BJ (cell line): ENCODE measurements at places on chromosomes 7 and 10.

DNA sequence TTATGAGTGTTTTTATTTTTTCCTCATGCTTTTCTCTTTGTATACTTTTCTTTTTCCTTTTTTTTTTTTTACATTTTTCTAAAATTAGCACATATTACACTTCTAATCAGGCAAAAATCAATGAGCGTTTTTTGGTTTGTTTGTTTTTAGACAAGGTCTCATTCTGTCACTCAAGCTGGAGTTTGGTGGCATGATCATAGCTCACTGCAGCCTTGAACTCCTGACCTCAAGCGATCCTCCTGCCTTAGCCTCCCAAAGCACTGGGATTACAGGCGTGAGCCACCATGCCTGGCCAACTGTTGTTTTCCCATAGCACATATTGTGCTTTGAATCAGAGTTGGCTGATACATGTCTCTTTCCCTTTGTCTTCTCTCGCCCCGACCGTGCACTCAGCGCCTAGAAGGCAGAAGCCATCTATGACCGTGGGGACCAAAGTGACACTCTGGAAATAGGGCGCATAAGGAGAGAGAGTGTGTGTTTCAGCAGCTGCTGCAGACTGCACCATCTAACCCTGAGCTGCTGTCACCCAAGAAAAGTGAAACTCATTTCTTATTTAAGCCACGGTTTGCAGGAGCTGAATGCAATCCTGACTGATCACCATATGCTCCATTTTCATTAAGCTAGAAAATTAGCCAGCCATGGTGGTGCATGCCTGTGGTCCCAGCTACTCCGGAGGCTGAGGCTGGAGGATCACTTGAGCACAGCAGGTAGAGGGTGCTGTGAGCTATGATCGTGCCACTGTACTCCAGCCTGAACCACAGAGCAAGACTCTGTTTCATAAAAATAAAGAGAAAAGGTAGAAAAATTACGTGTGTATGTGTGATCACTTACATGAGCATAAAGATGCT is 41.4 kb upstream of the GTF2I start:
- DNase-seq = no peak

GRCh38 chr7:68166525-68166924 is 1169.9 kb downstream of the TYW1 start:
- no peak for DNase-seq

DNA sequence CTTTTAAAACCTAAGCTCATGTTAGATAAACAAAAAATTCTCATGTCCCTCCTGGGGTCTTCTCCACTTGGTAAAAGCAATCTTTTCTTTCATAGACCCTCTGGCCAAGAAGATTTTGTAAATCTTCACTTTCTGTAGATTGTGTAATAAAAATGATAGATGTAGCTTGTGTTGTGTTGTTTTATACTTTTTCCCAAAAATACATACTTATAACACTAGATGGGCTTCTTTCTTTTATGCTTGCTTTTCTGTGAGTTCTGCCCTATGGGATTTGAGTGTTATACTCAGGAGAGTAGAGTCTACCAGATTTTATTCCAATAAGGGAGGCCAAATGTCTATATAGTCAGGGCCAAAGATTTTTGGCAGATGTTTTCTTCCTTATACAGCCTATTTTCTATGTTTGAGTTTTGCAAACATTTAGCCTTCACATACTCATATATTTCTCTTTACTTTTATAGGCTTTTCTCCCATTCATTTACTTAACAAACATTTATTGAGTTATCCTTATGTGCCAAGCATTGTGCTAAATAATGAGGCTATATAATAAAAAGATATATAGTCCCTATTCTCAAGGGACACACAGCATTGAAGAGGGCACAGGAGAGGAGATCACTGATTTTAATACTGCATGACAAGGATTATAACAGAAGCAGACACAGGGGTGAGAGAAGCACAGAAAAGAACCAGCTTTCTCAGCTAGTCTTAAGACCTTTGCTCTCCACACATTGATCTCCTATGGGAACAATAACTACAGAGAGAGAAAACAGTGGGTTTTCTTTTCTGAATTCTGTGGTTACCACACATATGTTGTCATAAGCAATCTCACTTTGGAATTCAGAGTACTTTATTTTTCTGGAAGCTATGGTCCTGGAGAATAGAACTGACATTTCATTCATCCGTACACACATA is 58.0 kb upstream of the PNLIP start:
- DNase-seq = no peak

GRCh38 chr10:108850138-108850854 is 1073.0 kb downstream of the XPNPEP1 start:
- no peak for DNase-seq

DNA sequence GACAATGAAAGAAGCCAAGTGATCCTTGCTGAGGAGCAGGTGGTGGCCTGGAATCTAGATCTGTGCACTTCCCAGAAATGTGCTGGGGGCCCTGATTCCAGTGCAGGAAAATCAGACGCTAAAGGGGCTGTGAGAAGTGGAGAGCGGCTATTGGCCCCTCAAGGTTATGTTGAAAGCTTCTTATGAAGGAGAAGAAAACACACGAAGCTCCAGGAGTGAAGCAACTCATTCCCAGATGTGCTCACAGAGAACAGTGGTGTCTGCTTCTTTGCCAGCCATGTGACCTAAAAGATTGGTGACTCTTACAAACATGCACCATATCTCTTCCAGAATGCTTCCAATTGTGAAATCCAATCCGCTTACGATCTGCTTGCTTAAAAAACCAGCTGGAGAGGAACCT is 679.3 kb upstream of the IGFBP3 start:
- peak; percentile 41 for DNase-seq

GRCh38 chr7:45162311-45162845 is 4.8 kb downstream of the RAMP3 start:
- no peak for DNase-seq

- no peak for DNase-seq
Observed at GRCh38 chr7:141436575-141437075, 114.6 kb upstream of the AGK start.

DNA sequence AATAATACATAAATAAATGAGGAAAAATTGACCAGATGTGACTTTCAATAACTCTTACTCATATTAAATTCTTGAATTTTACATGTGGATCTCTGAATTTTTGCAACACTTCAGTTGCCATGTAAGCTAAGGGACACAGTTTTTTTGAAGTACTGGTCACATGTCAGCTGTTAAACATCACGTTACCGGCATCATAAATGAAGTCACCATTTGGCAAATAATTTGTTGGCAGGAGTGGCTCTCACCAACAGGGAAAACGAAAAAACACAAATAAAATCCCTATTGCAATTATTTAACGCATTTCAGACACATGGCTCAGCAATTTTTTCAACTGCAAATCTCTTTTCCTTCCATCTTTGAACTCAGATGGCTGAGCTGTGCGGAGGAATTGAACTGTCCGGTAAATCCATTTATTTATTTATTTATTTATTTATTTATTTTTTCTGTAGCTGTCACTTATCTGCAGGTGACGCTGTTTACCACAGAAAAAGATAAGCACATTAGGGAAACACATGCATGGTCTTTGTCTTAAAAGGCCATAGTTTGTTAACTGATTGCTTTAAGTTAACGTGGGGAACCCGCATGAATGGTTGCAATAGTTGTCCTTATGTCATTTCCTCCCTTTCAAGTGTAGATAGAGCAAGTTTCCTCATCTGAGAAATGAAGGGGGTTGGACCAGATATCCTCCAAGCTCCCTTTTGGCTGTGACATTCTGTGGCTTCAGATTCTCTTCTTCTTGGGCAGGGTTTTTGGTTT is 64.7 kb upstream of the JAZF1 start:
- no peak for DNase-seq

DNA sequence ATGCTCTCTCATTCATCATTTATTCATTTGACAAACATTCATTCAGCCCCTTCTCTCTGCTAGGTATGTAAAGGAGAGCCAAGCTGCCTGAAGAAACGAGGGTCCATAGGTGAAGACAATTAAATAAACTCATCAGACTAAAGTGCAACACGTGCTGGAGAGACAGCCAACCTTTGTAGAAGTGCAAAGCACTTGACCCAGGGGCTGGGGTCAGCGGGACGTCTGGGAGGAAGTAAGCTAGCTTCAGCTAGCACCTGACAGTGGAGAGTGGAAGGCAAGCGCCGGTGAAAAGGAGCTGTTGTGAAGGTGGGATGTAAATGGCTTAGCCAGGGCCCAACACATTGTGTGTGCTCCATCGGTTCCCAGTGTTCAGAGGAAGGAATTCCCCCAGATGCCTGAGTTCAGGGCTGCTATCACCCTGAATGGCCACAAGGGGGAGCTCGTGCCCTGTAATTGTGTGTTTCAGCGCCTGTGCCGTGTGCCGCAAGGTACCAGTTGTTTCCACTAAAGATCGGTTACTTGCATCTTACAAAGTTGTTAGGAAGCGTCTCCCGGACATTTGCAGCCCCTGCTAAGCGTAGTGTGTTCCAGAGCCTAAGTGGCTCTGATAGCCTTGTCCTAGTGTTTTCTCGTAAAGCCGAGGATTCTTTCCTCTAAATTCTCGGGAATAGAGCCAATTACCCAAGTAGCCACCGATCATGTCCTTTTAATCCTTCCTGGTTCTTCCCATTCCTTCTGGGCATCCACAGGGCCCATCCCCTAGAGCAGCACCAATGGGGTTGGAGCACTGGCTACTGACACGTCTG is 30.6 kb downstream of the TLX1 start:
- DNase-seq = peak; percentile 14

DNA sequence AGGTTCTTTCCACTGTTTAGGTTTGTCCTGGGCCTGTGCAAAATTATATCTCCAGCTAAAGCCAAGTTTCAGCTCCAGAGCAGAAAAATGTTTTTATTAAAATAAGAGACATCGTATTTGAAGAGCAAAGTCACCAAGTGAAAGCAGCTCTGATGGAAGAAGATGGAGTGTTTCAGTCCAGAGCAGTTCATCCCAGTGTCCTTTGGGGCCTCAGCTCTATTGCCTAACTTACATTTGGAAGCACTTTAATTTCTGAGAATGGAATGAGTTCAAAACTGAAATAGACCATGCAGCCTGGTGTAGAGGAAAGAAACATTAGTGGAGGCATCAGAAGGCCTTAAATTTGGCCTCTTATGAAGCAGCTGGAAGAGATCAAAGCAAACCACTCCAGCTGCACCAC is 545.2 kb downstream of the SORCS1 start:
- DNase-seq = no peak

DNA sequence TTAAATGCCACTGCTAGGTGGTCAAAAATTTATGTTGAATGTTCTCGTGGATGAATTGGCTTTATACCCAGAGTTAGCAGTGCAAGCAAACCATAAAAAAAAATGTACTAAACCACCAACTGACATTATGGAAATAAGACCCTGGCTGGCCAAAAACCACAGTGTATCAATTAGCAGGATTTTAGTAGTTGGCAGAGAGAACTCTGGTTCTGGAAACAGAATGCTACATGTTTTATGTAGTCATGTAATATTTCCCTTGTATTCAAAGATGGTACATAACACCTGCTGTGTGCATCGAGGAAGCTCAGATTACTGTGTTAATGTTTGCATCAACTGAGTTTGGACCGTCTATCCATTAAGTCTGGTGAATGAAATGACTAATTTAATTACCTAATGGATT is 618.5 kb downstream of the CCSER2 start:
- DNase-seq = no peak

DNA sequence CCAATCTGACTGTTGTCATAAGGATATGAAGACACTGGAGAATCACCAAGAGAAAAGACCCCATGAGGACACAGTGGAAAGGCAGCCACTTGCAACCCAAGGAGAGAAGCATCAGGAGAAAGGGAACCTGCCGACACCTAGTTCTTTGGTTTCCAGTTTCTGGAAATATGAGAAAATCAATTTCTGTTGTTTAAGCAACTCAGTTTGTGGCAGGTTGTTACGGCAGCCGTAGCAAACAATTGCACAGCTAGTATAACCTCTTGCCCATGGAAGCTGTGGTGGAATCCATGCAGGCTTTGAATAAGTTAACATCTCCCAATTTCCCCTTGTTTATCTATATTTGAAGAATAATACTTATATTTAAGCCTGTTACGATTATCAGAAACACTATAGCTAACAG is 1103.0 kb upstream of the PHF14 start:
- no peak for DNase-seq

DNA sequence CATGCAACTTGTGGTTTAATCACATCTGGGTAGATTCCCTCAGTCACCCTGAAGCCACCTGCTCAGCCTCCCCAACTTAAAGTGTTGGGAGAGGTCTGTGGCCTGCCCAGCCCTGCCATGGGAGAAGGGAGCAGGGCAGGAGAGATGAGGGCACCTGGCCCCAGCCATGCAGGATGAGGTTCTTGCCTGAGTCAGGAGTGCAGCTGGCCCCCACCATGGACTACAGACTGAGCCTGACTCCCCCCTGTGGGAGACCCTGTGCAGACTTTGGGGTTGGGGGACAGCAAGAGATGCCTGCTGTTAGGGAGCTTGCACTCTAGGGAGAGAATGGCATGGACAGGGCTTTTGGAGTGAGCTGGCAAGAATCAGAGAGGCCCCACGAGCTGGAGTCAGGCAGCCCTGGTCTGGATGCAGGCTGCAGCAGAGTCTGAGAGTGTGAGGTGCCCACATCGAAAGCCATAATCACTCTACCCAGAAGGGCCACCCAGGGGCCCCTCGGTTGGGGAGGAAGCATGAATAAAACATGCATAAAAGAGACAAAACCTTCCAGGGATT is 34.7 kb upstream of the DPYSL4 start:
- DNase-seq = no peak

DNA sequence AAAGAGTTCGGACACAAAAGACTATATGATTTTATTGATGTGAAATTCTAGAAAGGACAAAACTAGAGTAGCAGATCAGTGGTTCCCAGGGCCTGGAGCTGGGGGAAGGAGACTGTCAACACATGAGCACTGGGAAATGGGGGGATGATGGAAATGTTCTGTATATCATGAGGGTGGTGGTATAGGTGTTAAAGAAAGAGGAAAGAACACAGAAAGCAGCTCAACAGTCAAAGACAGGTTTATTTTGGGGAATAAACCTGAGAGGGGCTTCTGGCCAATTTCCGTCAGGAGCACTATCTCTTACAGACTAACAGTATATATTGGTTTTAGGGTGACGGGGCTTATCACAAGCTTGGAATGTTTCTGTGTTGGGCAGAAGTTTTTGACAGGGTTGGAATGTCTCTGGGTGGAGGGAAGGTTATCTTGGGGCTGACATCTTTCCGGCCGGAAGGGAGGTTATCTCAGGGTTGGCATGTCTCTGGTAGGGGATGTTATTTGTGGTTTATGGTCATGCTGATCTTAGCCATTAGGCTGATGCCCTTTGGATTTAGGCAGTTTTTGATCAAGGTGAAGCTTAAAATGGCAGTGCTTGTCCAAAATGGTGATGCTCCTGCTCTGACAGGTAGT is 254.6 kb upstream of the NRP1 start:
- no peak for DNase-seq

DNA sequence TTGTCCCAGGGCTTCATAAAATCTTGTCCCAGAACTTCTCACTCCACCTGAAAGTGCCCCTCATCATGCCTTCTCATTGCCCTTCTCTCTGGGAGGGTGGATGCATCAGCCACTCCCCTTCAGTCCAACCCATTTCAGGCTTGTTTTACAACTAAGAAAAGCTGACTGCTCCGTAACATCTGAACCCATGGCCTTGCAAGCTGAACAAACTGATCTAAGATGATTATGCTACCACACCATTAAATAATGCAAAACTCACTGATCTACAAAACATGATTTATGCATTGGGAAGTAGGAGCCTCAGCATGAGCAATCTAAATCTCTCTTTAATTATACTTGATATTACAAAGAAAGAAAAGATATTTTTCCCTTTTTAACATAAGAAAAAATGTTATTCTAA is 34.8 kb downstream of the TFPI2 start:
- DNase-seq = no peak

GRCh38 chr10:10533437-10533836 is 484.2 kb upstream of the CELF2 start:
- no peak for DNase-seq

- DNase-seq = no peak
Observed at GRCh38 chr10:128894641-128895040, 572.4 kb upstream of the MGMT start.

GRCh38 chr7:8111282-8111960 is 142.8 kb downstream of the GLCCI1 start:
- no peak for DNase-seq
